Activated T-helper 9 cell treated with anti-CD3 and anti-CD28 coated beads, Interleukin-2, amount 50 U/mL, for 16 hours (primary cell): ENCODE measurements at places on chromosomes 13 and 19.
A peak's percentile ranks its signal among the peaks of the same experiment; 100 is the strongest.

DNA sequence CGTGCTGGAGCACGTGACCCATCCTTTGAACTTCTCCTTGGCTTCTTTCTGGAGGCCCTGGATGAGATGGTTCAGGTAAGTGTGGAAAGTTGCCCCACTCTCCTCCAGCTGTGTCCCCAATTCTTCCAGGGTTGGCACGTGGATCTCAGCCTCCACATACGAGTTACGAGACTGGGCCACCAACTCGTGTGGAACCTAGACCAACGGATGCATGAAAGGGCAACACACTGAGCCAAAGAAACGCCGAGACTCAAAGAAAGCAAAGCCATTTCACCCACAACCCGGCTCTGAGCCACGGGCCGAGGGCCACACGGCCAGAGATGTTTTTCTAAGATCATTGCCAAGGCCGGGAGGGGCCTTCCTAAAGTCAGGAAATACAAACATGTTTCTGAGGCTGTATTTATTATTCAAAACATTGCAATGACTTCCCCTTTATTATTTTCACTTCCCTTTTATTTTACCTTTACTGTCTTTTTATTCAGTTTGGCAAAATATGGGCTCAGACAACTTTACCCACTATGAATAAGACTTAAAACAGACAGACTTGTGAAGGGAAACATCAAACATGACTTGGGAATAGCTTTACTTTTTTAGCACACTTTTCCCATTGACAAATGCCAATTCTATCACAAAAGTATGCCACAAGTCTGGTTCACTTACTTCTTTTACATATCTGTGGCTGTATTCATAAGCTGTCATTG lies 94.6 kb downstream of the KL start:
- no peak for DNase-seq

DNA sequence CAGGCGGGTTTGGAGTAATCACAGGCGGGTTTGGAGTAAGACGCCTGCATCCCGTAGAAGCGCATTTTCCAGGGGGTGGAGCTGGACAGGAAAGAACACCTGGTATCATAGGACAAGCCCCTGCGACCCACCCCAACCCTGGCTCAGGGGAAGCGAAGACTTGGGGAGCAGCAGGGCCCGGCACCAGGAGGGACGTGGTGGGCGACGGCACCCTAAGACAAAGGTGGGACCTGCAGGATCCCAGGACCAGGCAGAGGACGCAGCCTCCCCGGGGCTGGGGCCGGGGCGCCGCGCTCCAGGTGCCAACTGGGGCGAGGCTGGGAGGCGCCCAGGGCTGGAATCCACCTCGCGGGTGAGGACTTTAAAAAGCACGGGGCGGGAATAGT lies 520 bp downstream of the ZNF600 start:
- DNase-seq: no peak

GRCh38 chr13:113470073-113470472 lies 16.8 kb upstream of the ADPRHL1 start:
- DNase-seq: no peak

- no peak for DNase-seq
Measured at GRCh38 chr19:53877361-53877766, 4.6 kb upstream of the PRKCG start.

GRCh38 chr13:51130348-51130747 lies 19.3 kb upstream of the C13orf42 start:
- no peak for DNase-seq

- no peak for DNase-seq
Measured at GRCh38 chr13:73035660-73036059, 23.1 kb upstream of the KLF5 start.

GRCh38 chr13:24511019-24511815 lies 1.4 kb downstream of the PARP4 start:
- peak; percentile 56 for DNase-seq

- DNase-seq: no peak
Measured at GRCh38 chr13:114067381-114067885, 65.0 kb downstream of the RASA3 start.

- no peak for DNase-seq
Measured at GRCh38 chr19:33193865-33194362, at the start of gene LRP3. Gene LRP3 (plus strand): TSS chr19:33194330. CDS start chr19:33194786, 456 bp downstream.

- DNase-seq: peak; percentile 44
Measured at GRCh38 chr19:2097203-2097885, 629 bp downstream of the IZUMO4 start.
